CD4-positive, alpha-beta T cell treated with Interleukin-2 at 100 ng/mL for 4 hours (primary cell): ENCODE measurements at places on chromosomes 2 and 18.
A peak's percentile ranks its signal among the peaks of the same experiment; 100 is the strongest.

DNA sequence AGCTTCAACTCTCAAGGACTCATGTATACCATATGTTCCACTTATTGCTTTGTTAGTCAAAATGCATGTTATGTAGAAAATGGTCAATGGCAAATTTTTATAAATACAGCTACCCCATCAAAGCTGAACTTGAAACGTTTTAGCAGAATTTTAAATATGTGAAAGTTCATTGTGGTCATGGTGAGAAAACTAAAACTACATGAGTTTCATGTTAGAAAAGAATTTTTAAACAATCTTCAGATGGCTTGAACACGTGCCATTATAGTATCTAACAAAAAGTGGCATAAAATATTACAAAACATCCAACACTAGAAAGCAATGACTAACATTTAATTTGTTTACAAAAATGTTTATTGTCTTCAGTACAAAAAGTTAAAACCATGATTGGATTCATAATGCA, 246.0 kb upstream of the KCNJ3 start:
- no peak for DNase-seq

DNA sequence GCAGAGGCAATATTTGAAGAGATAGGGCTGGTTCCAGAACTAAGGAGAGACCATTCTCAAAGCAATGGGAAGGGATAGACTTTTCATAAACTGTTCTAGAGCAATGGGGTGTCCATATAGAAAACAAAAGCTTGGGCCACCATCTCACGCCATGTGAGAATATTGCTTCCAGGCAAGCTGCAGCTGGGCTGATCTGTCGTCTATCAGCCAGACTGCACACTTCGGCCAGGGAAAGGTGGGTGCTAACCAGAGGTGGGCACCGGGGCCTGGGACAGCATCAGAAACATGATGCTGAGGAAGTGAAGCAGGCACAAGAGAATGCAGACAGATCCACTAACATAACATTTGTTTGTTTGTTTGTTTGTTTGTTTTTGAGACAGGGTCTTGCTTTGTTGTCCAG, 43.7 kb downstream of the MYO7B start:
- no peak for DNase-seq

GRCh38 chr2:25521665-25522387, 151.6 kb downstream of the DTNB start:
- DNase-seq = peak; percentile 82

DNA sequence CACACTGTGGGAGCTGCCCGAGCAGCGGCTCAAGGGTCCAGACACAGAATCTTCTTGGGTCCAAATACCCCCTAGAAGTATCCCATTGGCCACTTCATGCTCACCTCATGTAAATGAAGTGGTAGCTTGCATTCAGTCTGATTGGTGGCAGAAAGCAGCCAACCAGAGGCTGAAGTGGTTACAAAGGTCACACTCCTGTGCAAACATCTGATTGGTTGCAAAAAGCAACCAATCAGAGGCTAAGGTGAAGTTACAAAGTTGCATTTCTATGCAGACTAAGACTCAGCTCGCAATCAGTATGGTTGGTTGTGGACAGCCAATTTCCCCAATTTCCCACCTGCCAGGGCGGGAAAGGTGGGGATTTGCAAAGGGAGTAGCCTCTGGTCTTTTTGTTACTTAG, 94.3 kb downstream of the DGKD start:
- DNase-seq = no peak

GRCh38 chr2:239002954-239003623, 155.2 kb downstream of the TWIST2 start:
- DNase-seq = no peak

- no peak for DNase-seq
Observed at GRCh38 chr2:168753765-168754329, 48.6 kb upstream of the NOSTRIN start.

DNA sequence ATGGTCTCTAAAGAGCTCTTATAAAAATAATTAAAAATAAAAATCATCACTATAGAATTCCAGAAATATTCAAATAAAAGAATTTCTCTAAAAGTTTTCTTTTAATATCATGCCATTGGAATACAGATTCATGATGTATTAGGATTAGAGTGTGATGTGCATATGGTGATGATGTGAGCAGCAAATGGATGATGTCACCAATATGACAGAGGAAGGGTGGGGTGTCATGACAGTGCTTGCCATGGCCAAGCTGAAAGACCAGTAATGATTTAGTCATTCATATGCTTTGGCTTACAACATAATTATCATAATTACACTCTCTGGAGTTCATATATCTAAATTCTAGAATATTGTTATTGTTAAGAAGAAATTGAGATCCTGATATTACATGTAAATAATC, 27.4 kb upstream of the TTC32 start:
- DNase-seq = no peak

DNA sequence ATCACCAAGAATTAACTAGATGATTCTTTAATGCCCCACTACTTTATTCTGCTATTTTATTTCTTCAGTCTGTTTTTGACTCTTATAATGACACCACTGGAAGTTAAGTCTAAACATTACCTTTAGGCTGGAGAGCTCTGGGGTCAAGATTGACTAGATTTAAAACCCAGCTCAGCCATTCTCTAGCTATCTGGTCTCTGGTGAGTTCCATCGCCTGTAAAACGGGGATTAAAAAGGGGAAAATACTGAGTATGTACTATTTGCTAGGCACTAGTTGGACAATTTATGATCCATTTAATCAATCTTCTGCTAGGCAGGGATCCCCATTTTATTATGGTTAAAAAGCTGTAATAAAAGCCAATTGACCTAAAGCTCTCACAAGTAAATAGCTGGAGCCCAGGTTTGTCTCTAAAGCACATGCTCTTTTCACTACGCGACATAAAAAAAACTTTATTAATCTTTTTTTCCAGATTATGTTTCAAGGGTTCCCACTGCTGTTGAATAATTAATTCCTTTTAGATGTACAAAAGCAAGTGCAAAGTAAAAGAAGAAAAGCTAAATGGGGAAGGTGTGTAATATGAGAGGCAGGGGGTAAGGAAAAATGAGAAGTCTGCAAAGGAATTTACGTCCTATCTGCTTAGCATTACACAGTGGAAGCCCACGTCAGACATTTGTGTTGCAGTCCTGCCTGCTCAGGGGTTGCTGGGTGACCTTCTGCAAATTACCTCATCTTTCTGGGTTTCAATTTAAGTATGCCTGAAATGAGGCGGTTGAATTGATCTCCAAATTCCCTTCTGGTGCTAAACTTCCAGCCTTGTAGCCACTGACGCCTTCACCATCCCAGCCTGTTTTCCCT, 918 bp upstream of the NABP1 start:
- peak; percentile 55 for DNase-seq

GRCh38 chr2:1613078-1613445, 131.3 kb downstream of the PXDN start:
- no peak for DNase-seq

- no peak for DNase-seq
Observed at GRCh38 chr2:150585221-150585971, 97.9 kb upstream of the RND3 start.

GRCh38 chr2:210515911-210516310, 39.4 kb upstream of the LANCL1 start:
- no peak for DNase-seq

DNA sequence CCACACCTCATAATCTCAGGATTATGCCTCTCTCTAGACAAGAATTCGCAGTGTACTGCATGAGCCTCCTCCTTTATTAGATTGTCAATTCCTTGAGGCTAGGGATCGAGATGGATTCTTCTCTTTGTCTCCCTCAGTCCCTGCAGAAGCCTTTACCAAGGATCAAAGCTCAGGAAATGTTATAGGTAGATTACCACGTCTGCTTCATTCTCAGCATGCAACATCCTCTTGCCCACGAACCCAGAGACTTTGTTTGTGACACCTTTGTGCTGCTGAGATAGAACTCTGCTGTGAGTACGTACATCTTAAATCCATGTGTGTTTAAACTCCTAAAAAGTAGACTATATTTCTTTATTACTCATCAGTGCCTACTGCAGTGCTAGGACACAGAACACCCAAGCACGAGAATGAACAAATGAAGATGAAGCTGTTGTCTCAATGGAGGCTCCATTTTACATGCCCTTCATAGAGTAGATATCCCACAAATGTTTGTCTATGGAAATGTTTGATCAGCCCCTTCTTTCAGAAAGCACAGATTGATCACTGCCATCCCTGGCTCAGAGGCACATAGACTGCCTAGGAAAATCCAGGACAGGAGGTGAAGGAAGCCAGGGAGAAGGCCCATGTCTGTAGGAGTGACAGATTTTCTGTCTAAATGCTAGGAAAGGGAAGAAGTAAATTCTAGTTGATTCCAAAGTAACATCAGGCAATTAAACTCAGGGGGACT, 98.8 kb upstream of the KLHL29 start:
- no peak for DNase-seq

GRCh38 chr2:231800493-231801091, 14.3 kb downstream of the COPS7B start:
- peak; percentile 33 for DNase-seq

DNA sequence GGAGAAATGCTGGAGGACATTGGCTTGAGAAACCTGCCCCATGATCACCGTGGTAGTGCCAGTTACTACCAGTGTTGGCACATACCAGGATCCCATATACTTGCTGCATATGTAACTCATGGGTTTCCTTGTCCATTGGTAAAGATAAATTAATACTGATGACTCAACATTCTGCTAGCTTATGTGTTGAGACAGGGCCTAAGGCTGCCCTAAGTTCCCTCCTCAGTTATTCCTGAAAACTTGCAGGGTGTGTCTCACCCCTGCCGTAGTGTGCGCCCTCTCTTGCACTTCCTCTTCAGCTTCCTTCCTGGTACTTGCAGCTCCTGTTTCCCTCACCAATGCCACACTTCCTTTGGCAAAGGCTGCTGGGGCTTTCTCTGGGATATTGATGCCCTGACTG, 4.3 kb upstream of the INO80C start:
- DNase-seq = no peak

GRCh38 chr2:180307096-180307495, 300.0 kb upstream of the CWC22 start:
- DNase-seq = no peak

- no peak for DNase-seq
Observed at GRCh38 chr2:118989481-118989880, 47.5 kb downstream of the MARCO start.

DNA sequence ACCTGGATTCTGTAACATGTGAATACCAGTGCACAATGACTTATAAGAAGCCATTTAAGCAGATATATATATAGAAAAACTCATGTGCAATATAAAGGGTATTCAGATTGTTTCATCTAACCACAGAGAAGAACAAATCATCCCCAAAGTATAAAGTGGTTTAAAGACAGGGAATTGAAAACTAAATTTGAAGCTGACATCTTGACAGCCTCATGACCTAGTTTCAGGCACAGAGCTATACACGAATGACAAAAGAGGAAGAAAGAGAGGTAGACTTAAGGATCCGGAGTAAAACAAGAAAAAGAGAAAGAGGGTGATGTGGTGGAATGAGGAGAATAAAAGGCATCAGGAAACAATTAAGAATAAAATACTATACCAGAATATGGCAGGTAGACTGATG, 194.5 kb downstream of the EPHA4 start:
- DNase-seq = no peak

DNA sequence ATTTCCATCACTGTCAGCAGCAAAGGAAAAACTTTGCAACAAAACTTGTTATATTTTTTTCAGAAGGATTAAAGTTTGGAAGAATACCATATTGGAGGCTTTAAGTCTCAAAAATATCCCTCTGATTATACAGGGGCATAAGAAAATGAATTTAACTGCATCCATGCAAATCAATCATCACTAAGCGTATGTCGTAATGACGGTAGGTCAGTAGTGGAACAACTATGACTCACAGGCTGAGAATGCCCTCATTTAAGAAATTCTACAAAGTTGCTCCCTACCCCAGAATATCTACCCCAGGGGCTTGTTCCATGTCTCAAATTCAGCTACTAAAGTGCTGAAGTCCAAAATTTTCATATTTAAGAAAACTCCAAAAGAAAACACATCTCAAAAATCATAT, 12.5 kb upstream of the NAB1 start:
- no peak for DNase-seq

- peak; percentile 16 for DNase-seq
Observed at GRCh38 chr2:151614606-151615306, 119.5 kb downstream of the NEB start.

- no peak for DNase-seq
Observed at GRCh38 chr2:160255408-160255807, 55.3 kb upstream of the ITGB6 start.

- no peak for DNase-seq
Observed at GRCh38 chr2:217231212-217231611, 371.3 kb upstream of the TNP1 start.

GRCh38 chr2:160126756-160127155, 64.3 kb upstream of the PLA2R1 start:
- no peak for DNase-seq

GRCh38 chr2:159230145-159230877, 56.2 kb downstream of the WDSUB1 start:
- no peak for DNase-seq

DNA sequence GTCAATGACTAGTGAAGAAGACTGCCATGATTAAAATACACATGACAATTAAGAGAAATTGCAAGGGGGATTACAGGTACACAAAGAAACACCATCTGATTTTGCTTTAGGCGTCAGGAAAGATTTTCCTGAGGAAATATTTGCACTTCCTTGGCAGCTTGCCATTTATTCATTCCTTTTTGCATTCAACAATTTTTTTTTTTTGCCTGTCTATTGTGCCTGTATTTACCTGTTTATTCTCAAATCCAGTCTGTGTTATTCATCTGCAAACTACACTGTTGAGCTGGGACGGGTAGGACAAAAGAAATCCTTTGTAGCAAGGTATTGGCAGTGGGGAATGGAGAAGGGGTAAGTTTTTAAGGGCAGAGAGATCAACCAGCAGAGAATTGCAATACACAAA, 31.8 kb downstream of the SMAD2 start:
- no peak for DNase-seq

GRCh38 chr2:60549238-60549927, 4.1 kb downstream of the BCL11A start:
- DNase-seq = no peak

DNA sequence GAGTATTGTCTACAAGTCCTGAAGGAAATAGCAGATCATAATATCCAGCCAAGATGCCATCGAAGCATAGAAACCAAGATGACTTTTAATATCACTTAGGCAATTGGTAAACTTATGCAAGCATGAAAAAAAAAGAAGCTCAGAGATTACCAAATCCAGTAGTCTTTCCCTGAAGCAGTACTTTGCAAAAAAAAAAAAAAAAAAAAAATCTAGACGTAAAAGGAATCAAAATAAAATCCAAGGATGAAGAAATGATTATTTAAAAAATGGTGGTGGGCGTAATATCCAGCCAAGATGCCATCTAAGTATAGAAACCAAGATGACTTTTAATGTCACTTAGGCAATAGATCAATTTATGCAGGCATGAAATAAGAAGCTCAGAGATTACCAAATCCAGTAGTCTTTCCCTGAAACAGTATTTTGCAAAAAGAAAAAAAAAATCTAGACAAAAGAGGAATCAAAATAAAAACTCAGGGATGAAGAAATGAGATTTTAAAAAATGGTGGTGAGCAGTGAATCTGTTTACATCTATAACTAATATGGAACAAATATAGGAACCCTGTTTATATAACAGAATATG, 108.8 kb downstream of the GYPC start:
- no peak for DNase-seq
